NCI-H1417 (cell line): ENCODE measurements at places on chromosomes 11 and 22.

DNA sequence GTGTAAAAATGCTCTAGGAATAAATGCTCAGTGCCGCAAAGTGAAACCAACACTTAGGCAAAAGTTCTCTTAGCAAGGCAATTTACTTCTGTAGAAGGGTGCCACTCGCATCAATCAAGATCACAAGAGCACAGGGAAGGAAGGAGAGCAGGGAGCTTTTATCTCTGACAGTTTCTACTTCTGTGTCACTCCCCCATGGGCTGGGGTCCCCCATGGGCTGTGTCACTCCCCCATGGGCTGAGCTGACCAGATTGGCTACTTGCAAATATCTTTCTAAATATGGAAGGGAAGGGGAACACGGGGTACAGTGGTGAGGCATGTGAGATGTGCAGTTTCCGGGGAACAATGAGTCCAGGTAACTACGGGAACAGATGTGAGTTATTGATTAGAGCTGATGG is 397 bp downstream of the OR52N2 start:
- DNase-seq: no peak

- no peak for DNase-seq
These were observed 102.2 kb downstream of the SEZ6L start for GRCh38 chr22:26271427-26271826.

- DNase-seq: no peak
These were observed 103.2 kb downstream of the ETS1 start for GRCh38 chr11:128484172-128484571.

DNA sequence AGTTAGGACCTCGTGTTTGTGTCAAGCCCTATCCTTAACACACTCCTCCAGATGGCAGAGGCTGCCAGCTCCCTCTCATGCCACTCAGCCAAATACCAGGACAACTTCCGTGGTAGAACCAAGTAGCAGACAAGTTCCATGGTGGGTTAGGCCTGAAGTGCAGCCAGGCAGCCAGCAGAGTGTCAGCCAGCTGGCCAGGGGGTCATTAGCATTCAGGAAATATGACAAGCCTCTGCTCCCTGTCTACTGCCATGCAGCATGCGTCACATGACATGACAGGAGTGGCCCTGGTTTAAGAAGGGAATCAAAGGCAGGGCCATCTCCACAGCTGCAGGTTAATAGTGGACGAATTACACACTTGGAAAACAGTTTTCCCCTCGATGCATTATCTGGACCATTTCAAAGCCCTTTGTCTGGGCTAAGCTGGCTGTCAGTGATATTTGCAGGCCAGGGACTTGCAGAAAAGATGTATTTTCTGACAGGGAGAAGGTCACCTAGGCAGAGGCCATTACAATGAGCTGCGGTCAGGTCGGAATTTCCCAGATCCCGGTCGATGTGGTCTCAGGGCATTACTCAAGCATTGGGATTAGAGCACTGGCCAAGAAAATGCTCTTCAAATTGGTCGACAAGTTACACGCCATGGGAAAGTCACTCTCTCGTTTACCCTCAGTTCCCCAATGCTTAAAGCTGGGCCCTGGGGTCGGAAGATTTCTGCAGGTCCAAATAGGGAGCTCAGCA is 461.7 kb upstream of the CADM1 start:
- DNase-seq: peak; percentile 72

GRCh38 chr11:57649826-57650738 is at the start of gene YPEL4:
YPEL4 (minus strand) TSS chr11:57649912; CDS start chr11:57647107, 2,805 bp downstream.
- DNase-seq: peak; percentile 54

DNA sequence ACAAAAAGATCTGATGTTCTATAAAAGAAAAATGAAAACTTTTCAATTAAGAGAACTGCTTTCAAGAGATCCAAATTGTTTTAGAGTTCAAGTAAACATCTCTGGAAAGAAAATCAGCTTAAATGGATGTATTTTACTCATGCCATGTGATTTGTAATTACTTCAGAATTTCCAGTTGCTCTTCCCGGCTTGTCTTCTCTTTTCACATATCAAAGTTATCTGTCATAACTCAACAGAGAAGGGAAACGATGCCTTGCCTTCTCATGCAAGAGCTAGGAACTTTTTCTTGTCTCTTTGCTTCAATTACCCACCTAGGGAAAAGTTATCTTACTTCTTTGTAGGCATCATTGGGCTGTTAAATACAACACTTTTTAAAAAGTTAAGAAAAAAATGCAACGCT is 255.2 kb upstream of the POU2AF2 start:
- DNase-seq: no peak

- DNase-seq: peak; percentile 22
These were observed 34.9 kb downstream of the RSPH14 start for GRCh38 chr22:23106906-23107367.

- no peak for DNase-seq
These were observed 546.0 kb upstream of the CCDC179 start for GRCh38 chr11:23406131-23406819.

- no peak for DNase-seq
These were observed 22.7 kb downstream of the CELSR1 start for GRCh38 chr22:46514592-46515207.
